ENCODE measurements at places on chromosomes 12 and 14. TPM values are rescaled to one million over a fixed set of nuclear protein-coding genes. Genes with fewer than 3 reads are reported as not detected.

KCNJ8 gene
- 17.2 TPM for total RNA-seq

EML1 gene
- total RNA-seq = 32.7 TPM

- no peak for DNase-seq
- no peak overlapping the region for H3K27ac ChIP-seq
- H3K36me3 ChIP-seq = no peaks in the 10 kb centered on the region
- no peaks in the 10 kb centered on the region for H3K27me3 ChIP-seq
- no peaks in the 10 kb centered on the region for H3K4me1 ChIP-seq
Measured at GRCh38 chr12:44525806-44526654, 350.1 kb downstream of the NELL2 start.

GRCh38 chr14:57970175-57970574 is 104.3 kb upstream of the SLC35F4 start:
- no peaks in the 10 kb centered on the region for H3K27me3 ChIP-seq
- H3K36me3 ChIP-seq = no peaks in the 10 kb centered on the region
- no peak overlapping the region for H3K4me3 ChIP-seq
- no peak for DNase-seq
- no peaks in the 10 kb centered on the region for H3K4me1 ChIP-seq
- no peak overlapping the region for H3K27ac ChIP-seq

DNA sequence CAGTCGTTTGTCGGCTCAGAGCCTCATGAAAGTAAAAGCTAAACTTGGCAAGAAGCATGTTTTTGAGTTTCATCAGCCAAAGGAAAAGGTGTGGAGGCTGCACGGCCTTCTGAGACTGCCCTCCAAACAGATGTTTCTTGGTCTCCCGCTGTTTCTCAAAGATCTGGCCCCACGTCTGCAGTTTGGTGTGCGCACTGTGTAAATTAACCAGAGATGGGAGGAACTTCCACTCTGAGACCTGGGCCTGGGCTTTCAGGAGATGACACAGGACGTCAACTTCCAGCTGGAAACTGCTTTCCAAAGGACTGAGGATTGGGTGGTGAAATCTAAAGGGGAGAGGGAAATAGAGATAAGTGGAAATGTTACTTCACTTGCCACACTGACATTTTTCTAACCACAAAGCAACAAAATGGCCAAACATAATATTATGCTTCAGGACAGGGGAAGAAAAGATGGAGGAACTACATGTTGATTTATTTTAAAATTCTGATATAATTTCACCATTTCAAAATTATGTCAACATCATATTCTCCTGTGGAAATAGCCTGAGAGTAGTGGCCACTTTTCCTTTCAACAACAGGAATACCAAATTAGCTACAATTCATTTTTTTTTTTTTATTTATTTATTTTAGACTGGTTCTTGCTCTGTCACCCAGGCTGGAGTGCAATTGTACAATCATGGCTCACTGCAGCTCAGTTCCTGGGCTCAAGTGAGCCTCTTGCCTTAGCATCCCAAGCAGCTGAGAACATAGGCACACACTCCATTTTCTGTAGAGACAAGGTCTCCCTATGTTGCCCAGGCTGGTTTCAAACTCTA is 27.6 kb downstream of the KICS2 start:
- H3K27me3 ChIP-seq = no peaks in the 10 kb centered on the region
- H3K27ac ChIP-seq = no peak overlapping the region
- no peak overlapping the region for H3K4me3 ChIP-seq
- H3K4me1 ChIP-seq = no peaks in the 10 kb centered on the region
- no peak for DNase-seq

DNA sequence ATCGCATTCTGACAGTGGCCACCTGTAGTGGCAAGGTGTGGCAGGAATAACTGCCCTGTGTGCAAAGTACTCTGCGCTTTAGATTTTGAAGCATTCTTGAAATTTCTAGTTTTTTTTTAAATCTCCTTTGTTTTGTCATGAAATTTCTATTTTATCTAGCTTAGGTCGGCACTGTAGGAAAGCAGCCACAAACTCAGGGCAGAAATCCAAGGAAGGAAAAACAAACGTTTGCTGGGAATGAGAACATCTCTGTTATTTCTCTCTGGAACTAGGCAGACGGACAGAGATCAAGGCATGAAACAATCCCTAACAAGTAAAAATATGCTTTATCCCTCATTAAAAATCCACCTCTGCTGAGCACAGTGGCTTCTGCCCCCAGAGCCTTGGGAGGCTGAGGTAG is 1.3 kb upstream of the NR2C1 start:
- H3K27me3 ChIP-seq = no peaks in the 10 kb centered on the region
- H3K4me3 ChIP-seq = no peak overlapping the region
- peaks cover 14% of the 10 kb centered on the region for H3K4me1 ChIP-seq
- H3K27ac ChIP-seq = no peak overlapping the region
- no peaks in the 10 kb centered on the region for H3K36me3 ChIP-seq

DNA sequence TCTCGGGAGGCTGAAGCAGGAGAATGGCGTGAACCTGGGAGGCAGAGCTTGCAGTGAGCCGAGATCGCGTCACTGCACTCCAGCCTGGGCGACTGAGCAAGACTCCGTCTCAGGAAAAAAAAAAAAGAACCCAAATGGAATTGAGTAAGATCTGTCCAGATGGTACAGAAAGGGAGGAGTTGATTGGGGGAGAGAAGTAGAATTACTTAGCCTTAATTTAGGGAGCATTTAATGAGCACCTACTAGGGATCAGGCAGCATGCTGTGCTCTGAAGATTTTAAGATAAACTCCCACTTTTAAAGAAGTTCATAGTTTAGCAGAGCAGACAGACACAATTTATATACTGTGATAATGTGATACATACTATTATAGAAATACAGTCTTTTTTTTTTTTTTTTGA is 4.5 kb downstream of the RAB5B start:
- no peak for DNase-seq
- no peak overlapping the region for H3K4me3 ChIP-seq
- H3K4me1 ChIP-seq = peaks cover 38% of the 10 kb centered on the region
- H3K36me3 ChIP-seq = no peaks in the 10 kb centered on the region

Measured in vagina (tissue), 2 donors.